ENCODE measurements at places on chromosomes 4 and X.

DNA sequence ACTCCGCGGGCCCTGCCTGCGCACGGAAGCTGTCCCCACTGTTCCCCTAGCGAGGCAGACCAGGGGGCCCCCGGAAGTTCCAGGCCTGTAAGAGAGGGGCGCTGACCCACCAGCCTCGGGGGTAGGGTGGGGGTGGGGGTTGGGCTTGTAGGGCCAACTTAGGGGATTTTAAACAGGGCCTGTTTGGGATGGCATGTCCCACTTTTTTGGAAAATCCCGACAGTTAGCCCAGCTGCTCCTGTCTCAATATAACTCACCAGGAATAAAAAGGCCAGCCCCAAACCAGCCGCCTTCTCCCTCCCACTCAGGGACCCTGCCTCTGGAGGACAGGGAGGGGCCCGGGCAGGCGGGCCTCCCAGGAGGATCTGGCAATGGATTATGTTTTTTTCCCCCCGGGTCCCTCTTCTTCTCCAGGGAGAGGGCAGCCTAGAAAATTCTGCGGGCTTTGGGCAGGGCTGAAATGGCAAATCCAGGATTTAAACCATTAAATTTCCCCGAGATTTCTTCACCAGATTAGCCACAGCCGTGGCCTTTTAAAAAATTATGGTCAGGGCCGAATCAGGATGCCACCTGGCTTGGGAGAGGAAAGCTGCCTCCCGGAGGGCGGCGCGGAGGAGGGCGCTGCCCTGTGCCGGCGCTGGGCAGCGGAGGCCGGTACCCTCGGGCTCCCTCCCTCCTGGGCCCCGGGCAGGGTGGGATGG, 957 bp downstream of the PPP2R2C start:
- no peak for DNase-seq

DNA sequence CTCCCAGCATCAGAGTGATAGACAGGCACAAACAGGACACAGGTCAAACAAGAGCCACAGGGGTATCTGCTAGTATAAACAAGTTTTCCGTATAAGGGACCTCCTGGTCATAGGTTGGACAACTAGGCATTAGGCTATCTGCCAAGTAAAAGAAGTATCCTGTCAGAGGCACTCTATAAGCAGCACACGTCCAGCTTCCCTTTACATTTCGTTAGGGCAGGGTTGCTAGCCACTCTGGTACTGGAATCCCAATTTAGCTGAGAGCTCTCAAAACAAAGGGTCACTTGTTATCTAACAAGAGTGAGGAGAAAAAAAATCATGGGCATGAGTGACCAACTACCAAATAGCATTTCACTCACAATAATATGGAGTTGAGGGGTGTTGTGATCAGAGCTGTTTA, 780.7 kb upstream of the DIAPH2 start:
- DNase-seq = no peak

DNA sequence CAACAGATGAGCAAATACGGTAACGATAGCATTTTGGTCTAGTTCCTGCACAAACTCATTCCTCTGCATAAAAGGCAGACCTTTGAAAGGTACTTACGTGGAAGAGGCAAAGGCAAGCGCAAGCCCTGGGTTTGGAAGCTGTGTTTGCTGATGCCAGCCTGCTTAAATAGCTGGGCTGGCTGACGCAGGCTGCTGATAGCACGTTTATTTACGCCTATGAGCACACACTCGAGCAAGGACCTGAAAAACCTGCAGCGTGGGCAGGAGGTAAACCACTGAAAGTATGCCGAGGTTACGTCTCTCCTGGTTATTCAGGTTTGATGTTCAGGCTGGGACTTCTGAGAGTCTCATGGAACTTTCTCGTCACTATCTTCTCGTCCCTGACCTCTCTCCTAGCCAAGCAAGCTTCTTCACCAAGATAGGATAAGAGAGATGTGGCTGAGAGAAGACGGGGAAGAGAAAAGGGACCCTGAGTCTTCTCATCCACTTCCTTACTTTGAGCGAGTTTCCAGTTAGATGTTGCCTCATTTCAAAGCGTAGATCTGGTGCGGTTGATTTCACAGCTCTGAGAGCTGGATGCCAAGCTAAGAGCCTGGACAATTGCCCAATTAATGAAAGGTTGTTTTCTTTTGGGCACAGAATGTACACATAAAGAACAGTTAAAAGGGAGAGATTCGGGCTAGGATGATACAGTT, at the start of gene HOPX:
HOPX (minus strand) TSS at position 139 of the 695 bp plus-strand sequence. CDS start 23,480 bp downstream, outside the sequence.
- no peak for DNase-seq

GRCh38 chr4:2094545-2094944, 35.4 kb downstream of the NAT8L start:
- no peak for DNase-seq

DNA sequence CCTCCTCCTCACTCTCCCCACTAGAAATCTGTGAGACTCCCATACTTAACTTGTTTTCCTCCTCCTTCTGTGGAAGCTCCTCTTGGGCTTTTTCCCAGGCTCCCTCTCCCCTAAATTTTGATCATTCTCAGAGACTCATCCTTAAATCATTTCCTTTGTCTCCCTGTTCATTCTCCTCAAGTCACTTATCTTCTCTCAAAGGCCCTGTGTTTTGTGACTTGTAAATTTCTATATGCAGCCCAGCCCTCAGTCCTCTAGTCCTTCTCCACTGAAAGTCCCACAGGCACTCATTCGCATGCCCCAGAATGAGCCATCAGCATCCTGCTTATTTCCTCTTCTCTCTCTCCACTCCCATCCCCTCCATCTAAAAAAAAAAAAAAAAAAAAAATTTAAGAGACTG, 171.8 kb downstream of the SOWAHB start:
- no peak for DNase-seq

DNA sequence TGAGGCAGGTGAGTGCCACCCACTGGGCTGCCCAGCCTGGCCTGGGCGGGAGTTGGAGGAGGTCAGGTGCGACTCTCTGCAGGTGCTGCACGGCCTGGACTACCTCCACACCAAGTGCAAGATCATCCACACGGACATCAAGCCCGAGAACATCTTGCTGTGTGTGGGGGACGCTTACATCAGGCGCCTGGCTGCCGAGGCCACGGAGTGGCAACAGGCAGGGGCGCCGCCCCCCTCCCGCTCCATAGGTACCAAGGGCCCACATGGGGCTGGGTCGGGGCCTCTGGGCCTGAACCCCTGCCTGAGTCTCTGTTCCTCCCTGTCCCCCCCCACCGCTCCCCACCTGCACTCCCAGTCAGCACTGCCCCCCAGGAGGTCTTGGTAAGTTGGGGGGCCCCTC, 2.0 kb downstream of the SRPK3 start:
- DNase-seq = no peak

- DNase-seq = no peak
Observed at GRCh38 chr4:138772366-138772765, 243.2 kb upstream of the NOCT start.

GRCh38 chr4:87529187-87529586, at the start of gene SPARCL1:
TSS of gene SPARCL1 (minus strand) at chr4:87529376. CDS start at chr4:87499574, 29,802 bp downstream.
- DNase-seq = no peak

- no peak for DNase-seq
Observed at GRCh38 chr4:108900018-108900580, 137.2 kb upstream of the ETNPPL start.

DNA sequence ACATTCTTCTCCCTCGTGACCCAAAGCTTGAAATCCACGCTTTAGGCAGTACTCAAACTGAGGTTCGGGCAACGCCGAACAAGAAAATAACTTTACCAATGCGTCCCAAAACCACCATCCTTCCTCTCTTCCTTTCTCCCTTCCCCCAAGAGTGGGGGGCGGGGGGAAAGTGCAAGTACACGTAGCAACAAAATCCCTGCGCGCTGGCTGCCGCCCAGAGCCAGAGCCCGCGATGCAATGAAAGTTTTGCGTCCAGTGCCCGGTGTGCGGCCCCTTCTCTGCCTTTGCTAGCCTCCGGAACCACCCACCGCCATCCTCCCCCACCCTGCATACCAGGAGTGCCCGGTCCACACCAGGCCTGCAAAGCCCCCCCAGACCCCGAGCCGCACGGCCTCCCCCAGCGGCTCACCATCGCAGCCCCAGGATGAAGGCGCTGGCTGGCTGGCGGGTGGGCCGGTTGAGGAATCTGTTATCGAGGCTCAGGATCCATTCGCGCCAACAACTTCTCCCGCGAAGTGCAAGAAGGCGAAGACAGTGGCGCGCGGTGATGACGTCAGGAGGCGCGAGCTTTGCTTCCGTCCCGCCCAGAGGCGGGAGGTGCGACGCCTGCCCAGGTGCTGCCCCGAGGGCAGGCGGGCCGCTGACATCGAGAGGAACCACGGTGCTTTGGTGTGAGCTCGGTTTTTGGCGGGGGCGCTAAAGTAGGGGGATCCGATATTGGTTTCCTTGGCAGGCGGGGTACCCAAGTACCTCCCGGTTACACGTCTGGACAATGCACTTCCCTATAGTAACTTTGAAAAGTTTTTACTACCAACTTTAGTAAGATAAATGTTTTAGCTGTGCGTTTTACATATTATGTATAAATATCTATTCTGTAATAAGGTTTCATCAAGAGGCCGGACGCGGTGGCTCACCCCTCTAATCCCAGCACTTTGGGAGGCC, at the start of gene RFC1:
RFC1 (minus strand) TSS at position 533 of the 942 bp plus-strand sequence; CDS start at position 412, 121 bp downstream.
- DNase-seq = peak; percentile 95
